Activated CD4-positive, CD25-positive, alpha-beta regulatory T cell treated with anti-CD3 and anti-CD28 coated beads, Interleukin-2, amount 50 U/mL, for 72 hours (primary cell): ENCODE measurements at places on chromosomes 2 and 18.

DNA sequence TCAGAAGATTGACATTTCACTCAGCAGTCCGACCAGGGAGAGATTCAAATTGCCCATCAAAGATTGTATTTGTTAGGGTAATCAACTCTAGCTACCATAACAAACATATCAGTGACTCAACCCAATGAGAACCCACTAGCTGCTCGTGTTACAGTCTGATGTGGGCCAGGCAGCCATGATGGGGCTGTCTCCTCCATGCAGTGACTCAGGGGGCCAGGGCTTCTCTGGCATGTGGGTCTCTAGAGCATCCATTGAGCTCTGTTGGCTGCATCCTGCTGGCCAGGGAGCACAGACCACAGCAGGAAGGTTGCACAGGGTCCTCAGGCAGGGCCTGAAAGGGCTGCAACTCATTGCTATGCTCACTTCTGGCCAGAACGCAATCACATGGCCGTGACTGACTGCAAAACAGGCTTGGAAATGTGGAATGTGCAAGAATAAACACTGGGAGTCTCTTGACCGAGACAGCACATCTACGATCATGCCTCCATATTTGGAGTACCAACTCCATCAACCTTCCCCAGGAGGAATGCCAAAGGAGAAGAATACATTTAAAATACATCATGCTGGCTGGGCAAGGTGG is 216.8 kb downstream of the EIPR1 start:
- no peak for DNase-seq

- DNase-seq = no peak
Observed at GRCh38 chr2:55888936-55889335, 34.6 kb downstream of the EFEMP1 start.

DNA sequence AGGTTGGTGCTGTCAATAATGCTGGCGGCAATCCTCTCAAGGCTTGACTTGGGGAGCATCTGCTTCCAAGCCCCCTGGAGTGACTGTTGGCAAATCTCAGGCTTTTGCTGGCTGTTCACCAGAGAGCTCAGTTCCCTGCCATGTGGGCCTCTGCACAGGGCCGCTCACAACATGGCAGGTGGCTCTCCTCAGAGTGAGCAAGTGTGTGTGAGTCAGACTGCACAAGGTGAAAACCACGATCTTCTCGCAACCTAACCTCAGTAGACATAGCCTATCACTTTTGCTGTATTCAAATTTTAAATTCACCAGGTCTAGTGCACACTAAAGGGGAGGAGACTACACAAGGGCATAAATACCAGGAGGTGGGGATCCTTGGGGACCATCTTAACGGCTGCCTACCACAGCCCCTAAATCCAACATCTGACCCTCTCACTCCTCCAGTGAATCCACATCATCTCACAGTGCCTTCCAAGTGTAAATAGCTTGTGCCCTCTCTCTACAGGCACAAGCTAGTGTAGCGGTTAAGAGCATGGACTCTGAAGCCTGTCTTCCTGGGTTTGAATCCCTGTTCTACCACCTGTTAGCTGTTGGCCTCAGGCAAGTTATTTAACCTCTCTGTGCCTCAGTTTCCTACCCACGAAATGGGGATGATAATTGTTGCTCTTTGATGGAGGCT is 187.7 kb upstream of the CXCR4 start:
- DNase-seq = peak; percentile 54

DNA sequence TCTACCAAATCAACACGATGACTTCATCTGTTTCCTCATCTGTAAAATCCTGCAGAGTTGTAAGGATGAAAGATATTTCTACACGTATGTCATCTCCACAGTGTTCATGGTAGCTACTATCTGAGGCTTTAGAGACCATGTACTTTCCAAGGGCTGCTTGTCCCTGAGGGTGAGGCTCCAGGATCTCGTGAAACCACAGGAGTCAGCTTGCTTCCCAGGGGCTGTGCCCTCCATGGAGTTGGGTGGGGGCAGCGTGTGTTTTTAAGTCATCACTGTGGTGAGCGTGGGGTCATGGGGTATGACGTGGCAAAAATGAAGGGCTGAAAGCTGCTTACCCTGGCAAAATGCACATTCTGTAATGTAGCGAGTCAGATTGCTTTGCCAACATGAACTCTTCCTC is 81.6 kb downstream of the ASAP2 start:
- DNase-seq = no peak

- no peak for DNase-seq
Observed at GRCh38 chr2:241379481-241380480, 23.7 kb downstream of the FARP2 start.

GRCh38 chr2:199136681-199137080 is 321.1 kb downstream of the SATB2 start:
- no peak for DNase-seq

- no peak for DNase-seq
Observed at GRCh38 chr2:149033716-149034115, 4.8 kb upstream of the LYPD6B start.

DNA sequence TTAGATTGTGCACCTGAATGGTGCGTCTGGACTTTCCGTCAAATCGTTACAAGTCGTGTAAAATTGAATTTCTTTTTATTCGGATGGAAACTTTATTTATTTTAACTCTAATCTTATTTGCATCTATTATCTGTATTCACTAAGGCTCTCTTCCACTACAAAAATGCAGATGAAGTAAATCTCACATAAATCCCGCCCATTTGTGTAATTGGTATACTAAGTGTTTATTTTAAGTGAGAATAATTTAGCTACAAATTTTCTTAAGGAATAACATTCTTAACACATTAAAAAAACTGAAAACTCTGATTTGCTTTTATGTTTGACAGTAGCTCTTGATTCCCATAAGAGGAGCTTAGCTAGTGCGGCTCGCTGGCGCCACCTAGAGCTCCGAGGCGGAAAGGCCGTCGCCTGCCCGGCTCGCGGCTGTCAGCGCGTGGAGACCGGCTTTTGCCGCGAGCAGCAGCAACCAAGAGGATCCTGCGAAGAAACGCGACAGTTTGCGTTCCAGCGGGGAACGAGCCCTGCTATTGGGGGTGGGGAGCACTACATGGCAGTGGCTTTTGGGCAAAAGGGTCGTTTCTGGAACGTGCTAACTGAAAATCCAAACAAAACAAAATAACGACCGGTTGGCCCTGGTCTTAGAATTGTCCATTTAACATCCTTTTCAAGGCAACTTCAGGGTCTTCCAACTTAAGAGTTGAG is 6.7 kb downstream of the SP9 start:
- peak; percentile 91 for DNase-seq

- DNase-seq = no peak
Observed at GRCh38 chr18:23273443-23273966, 138.2 kb downstream of the CABLES1 start.

DNA sequence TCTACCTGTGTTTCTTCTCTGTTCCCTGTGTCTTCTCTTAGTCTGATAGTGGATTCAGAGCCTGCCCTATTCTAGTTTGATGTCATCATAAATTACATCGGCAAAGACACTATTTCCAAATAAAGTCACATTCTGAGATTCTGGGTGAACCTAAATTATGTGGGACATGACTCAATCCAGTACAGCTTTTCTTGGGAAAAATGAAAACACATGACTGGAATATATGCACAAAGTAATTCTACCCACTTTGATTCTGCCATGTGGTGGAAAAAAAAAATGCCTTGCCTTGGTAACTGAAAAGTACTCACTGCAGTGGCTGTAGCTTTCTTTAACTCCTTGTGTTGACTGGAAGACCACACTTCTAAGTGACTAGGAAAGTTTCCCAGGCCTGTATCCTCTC is 73.7 kb downstream of the LRATD1 start:
- DNase-seq = no peak

DNA sequence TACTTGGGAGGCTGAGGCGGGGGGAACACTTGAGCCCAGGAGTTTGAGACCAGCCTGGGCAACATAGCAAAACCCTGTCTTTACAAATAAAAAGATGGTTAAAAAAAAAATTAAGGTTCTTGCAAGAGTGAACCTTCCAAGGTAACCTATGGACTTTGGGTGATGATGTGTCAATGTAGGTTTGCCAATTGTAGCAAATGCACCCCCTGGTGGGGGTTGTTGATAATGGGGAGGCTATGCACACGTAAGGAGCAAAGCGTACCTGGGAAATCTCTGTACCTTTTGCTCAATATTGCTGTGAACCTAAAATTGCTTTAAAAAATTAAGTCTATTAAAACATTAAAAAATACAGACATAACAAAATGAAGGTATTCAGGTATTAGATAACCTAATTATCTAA is 70.4 kb downstream of the CWC22 start:
- DNase-seq = no peak

GRCh38 chr18:60248336-60249330 is 123.9 kb downstream of the MC4R start:
- no peak for DNase-seq

DNA sequence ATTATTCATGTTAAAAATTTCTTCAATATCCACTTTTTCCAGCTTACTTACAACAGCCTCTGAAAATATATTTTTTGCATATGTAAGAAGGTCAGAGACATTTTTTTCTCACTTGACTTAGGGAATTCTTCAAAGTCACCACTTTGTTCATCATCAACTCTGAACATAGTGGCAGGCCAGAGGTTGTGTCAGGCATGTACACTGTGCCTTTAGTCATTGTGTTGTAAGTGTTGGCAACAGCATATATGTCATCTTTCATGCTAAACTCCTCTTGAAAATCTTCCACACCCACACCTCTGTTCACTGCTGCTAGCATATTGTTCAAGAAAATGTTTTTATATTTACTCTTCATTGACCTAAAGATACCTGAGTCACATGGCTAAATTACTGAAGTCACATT is 52.2 kb upstream of the ACVR1 start:
- no peak for DNase-seq

- DNase-seq = no peak
Observed at GRCh38 chr18:72232644-72233043, 311.5 kb downstream of the CBLN2 start.

DNA sequence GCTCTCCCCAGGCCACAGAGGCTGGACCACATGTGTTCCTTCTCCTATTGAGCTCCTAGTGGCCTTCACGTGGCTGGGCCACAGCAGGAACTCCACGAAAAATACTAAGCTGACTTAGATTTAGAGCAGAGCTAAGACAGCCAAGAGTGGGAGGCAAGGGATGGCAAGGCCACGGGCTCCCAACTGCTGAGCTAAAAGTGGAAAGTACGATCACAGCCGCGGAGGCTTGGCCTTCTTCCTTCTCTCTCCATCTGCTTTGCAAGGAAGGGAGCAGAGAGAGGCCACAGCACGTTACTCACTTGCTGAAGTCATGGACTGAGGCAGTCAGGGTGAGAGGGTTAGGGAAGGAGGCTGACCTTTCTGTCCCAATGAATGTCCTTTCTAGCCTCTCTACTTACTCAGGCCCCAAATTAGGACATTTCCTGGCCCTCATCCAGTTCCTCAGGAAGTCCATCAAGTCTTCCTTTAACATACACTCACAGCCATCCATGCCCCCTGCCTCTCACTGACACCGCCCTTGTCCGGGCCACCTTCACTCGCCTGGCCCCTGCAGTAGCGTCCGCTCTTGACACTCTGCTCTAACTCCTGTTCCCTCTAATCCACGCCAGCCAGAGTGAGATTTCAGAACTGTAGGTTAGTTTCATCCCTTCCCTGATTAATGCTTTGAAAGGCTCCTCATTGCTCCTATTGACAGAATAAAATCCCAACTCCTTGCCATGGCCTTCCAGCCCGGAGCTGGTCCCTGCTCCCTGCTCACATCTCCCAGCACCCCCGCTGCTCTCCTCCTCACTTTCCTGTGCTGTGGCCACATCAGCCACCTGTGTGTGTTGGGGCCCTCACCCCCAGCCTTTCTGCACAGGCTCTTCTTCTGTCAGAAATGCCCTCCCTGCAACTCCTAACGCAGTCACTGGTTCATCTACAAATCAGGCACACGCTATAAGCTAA is 204.2 kb downstream of the CYP26B1 start:
- DNase-seq = no peak

DNA sequence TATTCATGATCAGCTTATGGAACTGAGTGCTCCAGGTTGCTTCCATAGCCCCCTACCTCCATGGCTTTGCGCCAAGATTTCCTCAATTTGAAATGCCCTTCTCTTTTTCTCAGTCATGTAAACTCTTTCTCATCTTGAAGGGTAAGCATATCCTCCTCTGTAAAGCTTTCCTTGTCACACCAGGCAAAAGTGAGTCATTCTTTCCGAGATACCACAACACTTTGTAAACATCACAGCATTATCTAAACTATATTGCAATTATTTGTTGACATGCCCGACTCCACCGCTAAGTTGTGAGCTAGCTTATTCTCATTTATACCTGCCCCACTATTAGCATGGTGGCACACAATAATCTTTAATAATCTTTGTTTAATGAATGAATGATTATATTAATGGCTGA is 419.5 kb upstream of the CHST9 start:
- no peak for DNase-seq

GRCh38 chr2:195594248-195594647 is 62.8 kb upstream of the SLC39A10 start:
- no peak for DNase-seq

DNA sequence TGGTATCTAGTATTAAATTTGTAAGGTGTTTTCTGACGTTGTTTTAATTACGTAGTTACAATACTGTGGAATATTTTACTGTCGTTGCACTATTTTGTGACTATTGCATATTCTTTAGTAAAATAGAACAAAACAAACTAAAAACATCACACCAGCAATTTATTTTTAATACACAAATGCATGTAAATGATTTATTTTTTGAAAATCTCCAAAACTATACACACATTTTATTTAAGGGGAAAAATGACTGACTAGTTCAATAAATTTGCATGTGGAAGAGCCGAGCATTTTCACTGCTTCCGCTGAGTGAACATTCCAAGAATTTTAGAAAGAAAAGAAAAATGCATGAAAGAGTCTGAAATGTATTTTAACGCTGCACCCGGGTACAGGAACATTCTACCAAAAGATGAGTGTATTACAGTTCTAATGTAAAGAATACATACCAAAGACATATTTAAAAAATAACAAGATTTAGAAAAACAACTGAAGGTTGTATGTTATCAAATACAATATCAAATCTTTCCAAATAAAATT is 257.7 kb downstream of the MEIS1 start:
- DNase-seq = no peak

- DNase-seq = no peak
Observed at GRCh38 chr18:26696308-26696707, 148.0 kb upstream of the KCTD1 start.

DNA sequence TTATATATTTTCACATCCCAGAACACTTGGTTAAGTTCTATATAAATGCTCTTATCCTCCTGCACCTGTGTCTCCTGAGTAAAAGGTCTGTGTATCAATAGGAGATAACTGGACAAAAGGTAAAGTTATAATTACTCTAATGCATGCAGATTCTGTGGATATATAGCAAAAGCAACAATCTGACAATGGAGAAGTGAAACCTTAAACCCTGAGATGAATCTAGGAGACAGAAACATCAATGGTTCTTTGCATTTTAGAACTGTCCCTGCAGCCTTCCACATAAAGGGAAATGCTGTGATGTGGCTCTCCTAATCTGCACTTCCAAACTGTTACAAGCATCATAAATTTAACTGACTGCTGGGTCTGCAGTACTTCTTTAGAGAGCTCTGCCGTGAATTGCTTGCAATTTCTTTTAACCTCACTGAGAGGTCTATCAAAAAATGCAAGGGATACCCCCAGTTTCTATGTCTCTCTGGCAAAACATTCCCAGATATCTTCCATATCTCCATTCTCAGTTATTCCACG is 42.8 kb upstream of the FSIP2 start:
- no peak for DNase-seq
